ENCODE measurements at places on chromosomes 5 and 9.
A peak's percentile ranks its signal among the peaks of the same experiment; 100 is the strongest.

DNA sequence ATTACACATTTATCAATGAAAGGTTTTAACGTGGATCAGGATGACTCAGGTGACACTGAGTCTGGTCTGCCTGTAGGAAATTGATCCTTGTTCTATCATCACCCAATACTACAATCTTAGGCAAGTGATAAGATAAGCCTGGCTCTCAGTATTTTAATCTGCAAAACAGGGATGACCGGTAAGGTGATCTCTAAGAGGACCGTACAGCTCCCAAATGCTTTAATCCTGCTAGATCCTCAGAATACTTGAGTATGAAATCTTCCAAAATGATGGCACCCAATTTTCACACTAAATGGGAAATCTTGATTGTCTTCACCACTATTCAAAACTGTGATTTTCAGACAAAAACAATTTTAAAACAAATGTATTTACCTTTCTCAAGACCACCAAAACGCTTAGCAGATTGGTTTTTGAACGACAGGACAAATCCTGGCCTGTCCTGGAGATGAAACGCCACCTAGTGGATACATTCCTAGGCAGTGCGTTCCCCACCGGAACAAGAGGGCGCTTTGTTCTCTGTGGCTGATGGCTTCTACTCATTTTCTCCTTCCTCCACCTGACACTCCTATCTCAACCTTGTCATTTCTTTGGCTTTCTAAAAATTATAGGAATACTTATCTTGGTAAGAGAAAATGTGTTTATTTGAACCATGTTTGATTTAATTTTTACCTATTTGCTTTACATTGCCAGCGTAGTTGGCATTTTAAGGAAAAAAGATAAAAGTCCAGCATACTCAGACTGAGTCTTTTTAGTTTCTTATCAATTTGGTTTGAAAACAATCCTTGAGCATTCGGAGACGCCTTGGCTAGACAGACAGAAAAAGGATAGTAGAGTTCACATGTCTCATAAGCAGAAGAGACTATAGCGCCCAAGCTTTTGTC, 41.2 kb upstream of the VCAN start:
- no peak for DNase-seq

GRCh38 chr5:131747180-131748105, 49.4 kb downstream of the FNIP1 start:
- no peak for DNase-seq

GRCh38 chr5:156920042-156920860, 42.8 kb downstream of the TIMD4 start:
- DNase-seq = no peak

GRCh38 chr9:116635908-116636307, 51.2 kb upstream of the TRIM32 start:
- DNase-seq = no peak

DNA sequence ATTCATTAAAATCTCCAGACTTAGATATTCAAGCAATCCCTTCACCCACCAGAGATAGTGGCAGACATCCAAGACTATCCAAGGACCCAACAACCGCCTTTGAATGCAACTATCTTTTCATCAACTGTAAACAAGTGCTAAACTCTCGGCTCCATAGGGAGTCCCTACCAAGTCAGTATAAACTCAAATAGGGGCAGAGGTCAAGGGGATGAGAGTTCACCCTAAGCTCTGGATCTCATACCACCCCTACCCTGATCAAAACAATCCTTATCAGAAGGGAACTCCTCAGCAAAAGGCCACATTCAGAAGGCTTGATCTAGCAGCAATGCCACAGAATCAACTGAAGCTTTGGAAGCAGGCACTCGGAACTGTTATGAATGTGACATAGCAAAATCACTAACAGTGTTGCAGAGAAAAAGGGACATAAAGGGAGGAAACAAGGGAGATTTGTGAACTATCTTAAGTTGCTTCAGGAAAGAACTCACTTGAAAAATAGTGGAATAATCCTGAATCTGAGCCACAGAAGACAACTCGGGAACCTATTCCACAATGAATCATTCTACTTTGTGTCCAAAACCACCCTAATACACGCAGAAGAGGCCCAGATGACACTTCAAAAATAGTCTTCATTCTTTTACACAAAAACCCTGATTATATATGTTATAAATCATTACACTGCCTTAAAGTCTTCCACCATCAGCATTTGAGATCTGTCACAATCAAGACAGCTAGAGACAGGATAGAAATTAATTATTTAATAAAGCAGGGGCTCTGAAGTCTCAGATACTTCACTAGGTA, 49.8 kb downstream of the NR6A1 start:
- no peak for DNase-seq

DNA sequence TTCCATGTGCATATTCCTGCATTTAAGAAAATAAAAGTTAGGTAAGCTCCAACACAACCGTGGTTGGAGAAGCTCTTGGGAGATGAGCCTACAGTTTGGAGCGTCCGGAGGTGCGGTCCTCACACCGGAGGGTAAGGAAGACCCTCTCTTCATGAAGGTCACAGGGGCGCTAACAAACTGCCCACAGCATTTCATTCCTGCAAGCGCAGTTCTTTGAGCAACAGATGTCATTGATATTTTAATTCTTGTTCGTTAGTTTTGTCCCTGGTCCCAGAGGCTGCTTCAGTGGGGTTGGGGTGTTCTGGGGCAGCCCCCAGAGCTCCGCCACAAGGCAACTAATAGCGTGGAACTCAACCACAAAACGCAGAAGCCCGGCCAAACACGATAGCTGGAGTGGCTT, 376.2 kb downstream of the IRX2 start:
- DNase-seq = no peak

DNA sequence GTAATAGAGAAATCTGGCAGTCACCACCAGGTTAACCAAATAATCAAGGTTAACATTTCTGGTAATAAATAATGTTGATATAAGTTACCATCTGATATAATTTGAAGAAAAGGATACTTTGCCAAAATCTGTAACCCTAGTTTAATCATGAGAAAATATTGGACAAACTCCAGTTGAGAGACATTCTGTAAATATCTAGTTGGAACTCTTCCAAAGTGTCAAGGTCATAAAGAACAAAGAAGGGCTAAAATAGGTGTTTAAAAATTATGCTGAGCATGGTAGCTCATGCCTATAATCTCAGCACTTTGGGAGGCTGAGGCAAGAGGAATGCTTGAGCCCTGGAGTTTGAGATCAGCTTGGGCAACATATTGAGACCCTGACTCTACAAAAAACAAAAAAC, 253.3 kb downstream of the MRPS30 start:
- no peak for DNase-seq

- no peak for DNase-seq
Measured at GRCh38 chr5:17050236-17050635, 114.1 kb upstream of the MYO10 start.

GRCh38 chr9:16155878-16156277, 603.0 kb downstream of the CCDC171 start:
- no peak for DNase-seq

GRCh38 chr5:167770461-167770860, 521.0 kb upstream of the WWC1 start:
- DNase-seq = peak; percentile 88

DNA sequence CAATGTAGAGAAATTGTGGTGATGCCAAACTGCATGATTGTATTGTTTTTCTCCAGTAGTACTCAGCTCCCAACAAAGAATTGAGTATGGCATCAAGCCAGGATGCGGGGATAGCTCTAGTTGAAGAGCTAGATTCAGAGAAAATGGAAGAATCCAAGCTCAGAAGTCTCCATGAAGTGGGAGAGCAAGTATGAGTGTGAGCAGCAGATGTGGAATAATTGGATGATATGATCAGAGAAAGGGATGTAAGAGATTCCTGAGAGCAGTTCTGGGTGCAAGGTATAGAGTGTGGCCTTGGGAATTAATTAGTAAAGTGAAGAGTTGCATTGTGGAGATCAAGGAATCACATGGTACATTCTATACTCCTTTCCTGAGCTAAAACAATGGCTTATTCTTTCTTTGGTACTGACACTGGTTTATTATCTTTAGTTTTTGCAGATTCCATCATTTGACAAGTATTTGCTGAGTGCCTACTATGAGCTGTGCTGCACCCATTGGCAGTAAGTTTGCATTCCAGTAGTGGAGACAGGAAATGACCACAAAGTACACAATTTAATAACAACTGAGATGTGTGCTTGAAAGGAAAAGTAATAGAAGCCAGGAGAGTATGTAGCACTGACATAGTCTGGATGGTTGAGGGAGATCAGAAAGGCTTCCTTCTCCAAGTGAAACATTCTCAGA, 177.1 kb downstream of the CPLANE1 start:
- peak; percentile 89 for DNase-seq

DNA sequence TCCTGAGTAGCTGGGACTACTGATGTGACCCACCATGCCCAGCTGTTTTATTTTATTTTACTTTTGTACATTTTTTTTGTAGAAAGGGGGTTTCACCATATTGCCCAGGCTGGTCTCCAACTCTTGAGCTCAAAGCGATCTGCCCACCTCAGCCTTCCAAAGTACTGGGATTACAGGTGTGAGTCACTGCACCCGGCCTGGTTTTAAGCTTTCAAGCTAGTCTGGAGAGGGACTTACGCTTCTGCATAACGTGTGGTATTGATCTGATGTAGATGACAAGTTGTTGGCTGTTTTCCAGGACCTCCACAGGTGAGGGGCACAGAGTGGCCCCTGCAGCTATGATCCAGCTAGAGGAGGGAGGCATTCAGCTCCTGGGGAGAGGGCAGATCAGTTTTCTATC, 6.8 kb upstream of the CCL21 start:
- no peak for DNase-seq

DNA sequence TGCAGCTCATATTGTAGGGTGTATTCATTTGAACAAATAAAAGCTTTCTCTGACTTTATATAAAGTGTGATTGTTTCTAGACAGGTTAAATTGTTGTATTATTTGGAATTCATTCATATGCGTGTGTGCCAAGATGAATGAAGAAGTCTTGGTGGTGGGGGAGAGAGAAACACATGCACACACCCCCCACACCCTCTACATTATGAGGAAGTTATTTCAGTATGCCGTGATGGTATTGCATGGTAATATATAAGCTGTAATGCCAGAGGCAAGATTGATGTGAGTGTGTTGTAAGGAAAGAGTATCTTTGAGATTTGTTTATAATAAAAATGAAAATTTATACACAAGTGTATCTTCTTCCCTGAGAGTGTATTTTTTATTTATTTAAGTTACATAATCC, 71.0 kb downstream of the IPO11 start:
- DNase-seq = no peak

GRCh38 chr9:132408521-132408920, 1.5 kb upstream of the CFAP77 start:
- no peak for DNase-seq

GRCh38 chr5:10604975-10605374, 41.1 kb downstream of the ANKRD33B start:
- DNase-seq = no peak

GRCh38 chr5:173592050-173592669, 24.3 kb downstream of the BOD1 start:
- no peak for DNase-seq

GRCh38 chr5:17135050-17135449, 82.4 kb upstream of the BASP1 start:
- DNase-seq = no peak

GRCh38 chr5:102591650-102592049, 92.8 kb upstream of the SLCO6A1 start:
- DNase-seq = no peak

GRCh38 chr5:60356745-60357144, 343.2 kb downstream of the DEPDC1B start:
- no peak for DNase-seq

DNA sequence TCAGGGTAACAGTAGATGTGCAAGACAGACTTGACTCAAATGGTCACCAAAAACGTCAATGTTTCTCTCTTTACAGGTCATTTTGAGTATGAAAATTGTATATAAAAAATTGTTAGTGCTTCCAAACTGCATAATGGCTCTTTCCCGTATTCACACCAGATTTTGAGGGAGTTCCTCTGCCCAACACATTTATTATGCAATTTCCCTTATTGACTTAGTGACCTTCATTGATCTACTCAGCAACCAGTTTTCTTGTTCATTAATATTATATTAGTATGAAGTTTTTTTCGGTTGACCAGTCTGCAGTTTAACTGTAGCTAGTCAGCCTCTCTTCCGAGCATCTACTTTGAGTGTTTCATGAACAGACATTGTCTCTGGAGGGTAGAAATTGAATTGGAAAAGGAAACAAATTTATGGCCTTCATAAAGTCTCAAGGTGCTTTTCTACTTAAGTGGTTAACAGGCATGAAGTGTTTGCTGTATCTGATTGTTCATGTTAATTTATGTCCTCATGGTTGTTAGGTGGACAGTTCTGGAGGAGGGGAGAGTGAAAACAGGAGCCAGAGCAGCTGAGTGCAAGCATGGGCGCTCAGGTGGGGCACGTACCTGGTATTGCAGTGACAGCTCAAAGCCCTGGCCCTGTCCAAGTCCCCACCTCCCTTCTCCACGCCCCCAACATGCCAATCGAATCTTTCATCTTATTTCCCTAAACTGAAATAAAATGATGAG, 240.2 kb downstream of the RFK start:
- DNase-seq = no peak

DNA sequence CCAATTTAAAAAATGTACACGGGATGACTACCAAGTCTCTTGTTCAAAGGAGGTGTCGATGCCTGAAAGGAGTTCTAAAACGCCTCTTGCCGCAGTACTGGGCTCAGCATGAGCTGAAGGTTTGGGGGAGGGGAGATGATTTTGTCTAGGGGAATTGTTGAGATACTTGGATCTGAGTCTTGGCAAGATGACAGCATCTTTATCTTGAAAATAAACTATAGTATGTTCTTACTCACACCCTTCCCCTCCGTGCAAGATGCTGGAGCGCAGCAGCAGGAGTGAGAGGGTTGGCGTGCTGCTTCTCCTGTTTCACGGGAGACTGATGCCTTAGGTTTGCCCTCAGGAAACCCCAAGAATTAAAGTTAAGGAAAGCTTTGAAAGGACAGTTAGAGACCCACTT, 47.3 kb downstream of the FAM78A start:
- DNase-seq = no peak

DNA sequence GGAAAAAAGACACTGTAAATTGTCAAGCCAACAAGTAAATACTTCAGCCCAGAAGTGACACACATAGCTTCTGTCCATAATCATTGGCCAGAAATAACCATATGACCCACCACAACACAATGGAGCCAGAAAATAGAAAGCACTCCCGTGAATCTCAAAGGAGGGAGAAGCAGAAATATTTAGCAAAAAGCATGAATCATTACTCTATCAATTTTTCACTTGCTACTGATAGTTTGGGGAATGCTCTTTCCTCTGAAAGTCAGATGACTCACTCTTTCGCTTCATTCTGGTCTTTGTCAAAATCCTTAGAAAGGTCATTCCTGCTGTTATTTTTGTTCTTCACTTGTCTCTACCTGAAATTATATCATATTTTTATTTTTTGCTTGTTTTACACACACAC, 312.6 kb downstream of the TMEM232 start:
- DNase-seq = peak; percentile 5

Measured in GM04503 (cell line).